ENCODE measurements at places on chromosomes 6 and 20.
A peak's percentile ranks its signal among the peaks of the same experiment; 100 is the strongest.

DNA sequence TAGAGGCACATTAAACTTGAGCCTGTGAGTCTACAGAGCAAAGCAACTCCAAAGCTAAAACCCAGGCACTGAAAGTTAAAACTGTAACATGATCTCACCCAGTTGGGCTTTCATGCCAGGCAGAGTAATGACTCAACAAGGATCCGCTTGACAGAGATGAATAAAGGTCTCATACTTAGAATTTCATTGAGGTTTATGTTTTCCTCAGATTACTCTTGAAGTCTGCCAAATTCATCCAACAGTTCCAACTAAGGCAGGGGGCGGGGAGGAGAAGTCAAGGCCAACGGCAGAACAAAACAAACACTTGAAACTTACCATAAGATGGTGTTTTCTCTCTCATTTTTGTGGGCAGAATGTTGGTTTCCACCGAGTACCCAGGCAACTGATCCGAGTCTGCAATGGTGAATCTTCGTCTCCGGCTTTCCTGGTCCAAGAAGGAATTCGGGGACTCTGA, 54.0 kb upstream of the IPCEF1 start:
- DNase-seq: peak; percentile 12

- DNase-seq: peak; percentile 57
Observed at GRCh38 chr6:43181942-43182860, at the start of gene CUL9. Gene CUL9 (plus strand): TSS chr6:43182196. CDS start chr6:43184311, 2,115 bp downstream.

GRCh38 chr20:35709259-35709658, 10.1 kb downstream of the ROMO1 start:
- no peak for DNase-seq

GRCh38 chr20:55555075-55555650, 450.2 kb downstream of the CBLN4 start:
- DNase-seq: no peak

DNA sequence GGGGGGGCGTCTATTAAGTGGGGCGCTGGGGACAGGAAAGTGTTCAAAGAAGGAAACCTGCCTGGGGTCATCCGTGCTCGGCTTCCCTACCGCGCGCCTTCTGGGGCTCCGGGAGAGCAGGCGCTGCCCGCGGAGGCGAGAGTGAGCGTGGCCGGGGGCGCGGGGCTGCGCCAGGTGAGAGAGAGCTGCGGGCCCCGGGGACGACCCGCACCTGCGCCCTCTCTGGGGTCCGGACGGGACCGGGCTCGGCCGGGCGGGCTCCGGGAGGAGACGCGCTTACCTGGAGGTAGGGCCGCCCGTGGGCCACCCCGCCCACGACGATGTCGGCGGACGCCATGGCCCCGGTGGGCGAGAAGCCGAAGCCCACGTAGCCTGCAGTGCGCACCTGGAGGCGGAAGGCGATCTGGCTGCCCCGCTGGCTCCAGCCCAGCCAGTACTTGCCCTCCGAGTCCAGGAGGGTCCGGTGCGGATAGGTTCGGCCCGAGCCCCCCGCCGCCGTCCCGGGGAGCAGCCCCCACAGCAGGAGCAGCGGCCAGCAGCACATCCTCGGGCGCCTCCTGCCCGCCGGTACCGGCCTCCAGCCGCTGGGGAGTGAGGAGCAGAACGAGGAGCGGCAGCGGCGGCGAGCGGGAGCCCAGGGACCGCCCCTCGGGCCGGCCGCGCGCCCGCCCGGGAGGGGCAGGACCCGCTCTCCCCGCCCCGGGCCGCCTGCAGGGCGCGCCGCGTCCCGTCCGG, at the start of gene MOXD1:
Gene MOXD1 (minus strand): TSS at position 593 of the 735 bp plus-strand sequence. CDS start 49 bp downstream, at position 544.
- no peak for DNase-seq

DNA sequence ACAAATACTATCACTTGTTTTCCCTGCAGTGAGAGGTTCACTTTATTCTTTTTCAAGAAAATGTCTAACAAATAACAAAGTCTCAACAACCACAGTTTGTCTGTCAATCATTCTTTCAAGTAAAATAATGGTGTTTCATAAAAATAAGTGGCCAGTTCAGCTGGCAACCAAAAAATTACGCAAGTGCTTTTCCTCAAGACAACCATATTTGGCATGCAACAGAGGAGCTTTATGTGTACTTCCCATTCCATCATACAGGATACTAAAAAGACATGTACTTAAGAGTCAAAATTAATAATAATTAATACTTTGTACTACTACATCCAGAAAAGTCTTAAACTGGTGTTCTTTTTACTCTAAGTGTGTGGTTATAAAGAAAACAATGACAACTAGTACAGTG, 34.6 kb downstream of the ATG5 start:
- no peak for DNase-seq

GRCh38 chr20:37395921-37396415, 50.0 kb downstream of the SRC start:
- DNase-seq: no peak

Data from SW480 (cell line).